ENCODE measurements at places on chromosomes 3 and 15.

DNA sequence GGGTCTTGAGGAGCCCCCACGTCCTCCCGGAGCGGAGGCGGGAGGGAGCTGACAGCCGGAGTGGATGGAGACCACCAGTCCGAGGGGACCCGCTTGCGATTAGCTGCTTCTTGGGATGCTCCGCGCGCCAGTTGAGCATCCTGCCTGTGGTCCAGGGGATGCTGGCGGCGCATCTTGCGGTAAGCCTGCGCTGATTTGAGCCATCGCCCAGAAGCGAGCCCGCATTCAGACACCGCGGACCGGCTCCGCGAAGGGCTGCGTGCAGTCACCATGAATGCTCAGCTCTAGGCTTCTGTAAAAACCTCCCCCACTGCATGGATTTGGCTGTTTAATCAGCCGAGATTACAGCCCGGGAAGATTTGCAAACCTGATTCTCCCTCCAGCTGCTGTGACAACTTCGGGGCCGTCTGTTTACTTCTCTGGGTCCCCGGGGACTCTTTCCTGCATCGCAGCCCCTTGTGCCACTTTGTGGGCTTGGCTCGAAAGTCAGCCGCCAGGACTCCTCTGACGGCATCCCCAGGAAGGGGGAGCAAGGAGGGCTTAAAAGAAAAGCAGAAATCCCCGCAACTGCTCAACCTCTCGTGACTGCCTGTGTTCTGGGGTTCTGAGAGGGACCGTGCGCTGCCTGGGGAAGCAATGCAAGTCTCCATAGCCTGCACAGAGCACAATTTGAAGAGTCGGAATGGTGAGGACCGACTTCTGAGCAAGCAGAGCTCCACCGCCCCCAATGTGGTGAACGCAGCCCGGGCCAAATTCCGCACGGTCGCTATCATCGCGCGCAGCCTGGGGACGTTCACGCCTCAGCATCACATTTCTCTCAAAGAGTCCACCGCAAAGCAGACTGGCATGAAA is 171.1 kb downstream of the KCNAB1 start:
- DNase-seq = peak; percentile 5

- DNase-seq = peak; percentile 31
These were observed 92.4 kb downstream of the TOP2B start for GRCh38 chr3:25572336-25572735.

DNA sequence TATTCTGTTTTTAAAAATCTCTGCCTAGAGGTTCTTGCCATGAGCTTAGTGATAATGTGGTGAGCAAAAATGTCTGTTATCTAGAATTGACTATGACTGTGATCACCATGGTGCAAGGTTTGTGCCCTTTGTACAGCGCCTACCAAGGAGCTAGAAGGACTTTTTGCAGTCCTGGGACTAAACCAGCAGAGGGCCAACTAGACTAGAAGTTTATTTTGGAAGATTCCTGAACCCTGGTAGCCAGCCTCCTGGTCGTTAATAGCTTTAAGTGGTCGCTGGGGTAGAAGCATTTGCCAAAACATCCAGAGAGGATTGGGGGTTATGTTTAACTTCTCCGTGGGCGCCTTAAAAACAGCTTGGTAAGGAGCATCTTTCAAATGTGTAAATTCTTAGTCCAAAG is 7.8 kb downstream of the SCG5 start:
- peak; percentile 59 for DNase-seq

DNA sequence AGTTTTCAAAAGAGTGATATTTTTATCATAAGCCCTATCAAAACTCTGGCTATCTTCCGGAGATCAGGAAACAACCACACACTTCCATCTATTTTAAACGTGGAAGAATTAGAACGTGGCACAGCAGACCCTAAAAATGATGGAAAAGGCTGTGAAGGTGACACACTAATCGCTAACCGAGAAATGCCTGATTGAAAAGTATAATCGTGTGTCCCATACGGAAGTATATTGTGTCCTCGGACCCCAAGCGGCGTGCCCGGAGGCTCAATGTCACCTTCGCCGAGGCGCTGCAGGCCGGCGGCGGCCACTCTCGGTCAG is 642 bp downstream of the COX5A start:
- DNase-seq = no peak
